IMR-90 (cell line): ENCODE measurements at places on chromosomes 3 and 15. TPM values are rescaled to one million over a fixed set of nuclear protein-coding genes. Genes with fewer than 3 reads are reported as not detected.

The UBAP1L gene
- total RNA-seq, result 0.28 and 0.36 TPM in 2 replicates

The ZCWPW2 gene
- 0.18 and 0.56 TPM in 2 replicates for total RNA-seq

The GP5 gene
- under 0.01 TPM in 2 replicates for total RNA-seq

The TRH gene
- total RNA-seq, result not detected in 2 replicates

The ANXA2 gene
- total RNA-seq, result 6,979 and 8,412 TPM in 2 replicates

The MINAR1 gene
- 1.4 and 1.6 TPM in 2 replicates for total RNA-seq

The TPRG1 gene
- 0.56 TPM in 1 of 2 replicates, not detected in the other for total RNA-seq

The SOX2 gene
- not detected in 2 replicates for total RNA-seq

The C3orf70 gene
- 1.8 and 2.8 TPM in 2 replicates for total RNA-seq

The GREM1 gene
- total RNA-seq, result 848 and 1,032 TPM in 2 replicates

The SLC15A2 gene
- total RNA-seq, result under 0.01 and 0.18 TPM in 2 replicates

The PARP9 gene
- total RNA-seq, result 7.7 and 8.6 TPM in 2 replicates

The ERICH6 gene
- under 0.01 TPM in 1 of 2 replicates, not detected in the other for total RNA-seq

The CATSPER2 gene
- total RNA-seq, result 0.28 and 11.3 TPM in 2 replicates

The AP2M1 gene
- total RNA-seq, result 855 and 876 TPM in 2 replicates

The ZIC1 gene
- total RNA-seq, result not detected in 2 replicates

The CSPG4 gene
- total RNA-seq, result 12.4 and 14.7 TPM in 2 replicates

The PDIA3 gene
- total RNA-seq, result 103 and 155 TPM in 2 replicates

The GOLGA6L7 gene
- not detected in 2 replicates for total RNA-seq

The ZNF35 gene
- total RNA-seq, result 19.2 and 19.5 TPM in 2 replicates

The BFSP2 gene
- total RNA-seq, result not detected in 2 replicates

The ACAD9 gene
- total RNA-seq, result 31.2 and 34.4 TPM in 2 replicates

The C3orf85 gene
- not detected in 2 replicates for total RNA-seq

The EEFSEC gene
- 4.4 and 4.5 TPM in 2 replicates for total RNA-seq

The CLDN11 gene
- total RNA-seq, result 245 and 329 TPM in 2 replicates

The STRA6 gene
- total RNA-seq, result not detected in 2 replicates

The FSTL1 gene
- 1,097 and 1,642 TPM in 2 replicates for total RNA-seq

The P2RY14 gene
- total RNA-seq, result not detected in 2 replicates

The PARP15 gene
- not detected in 2 replicates for total RNA-seq

The P3H2 gene
- 54.7 and 74.4 TPM in 2 replicates for total RNA-seq

The CHRFAM7A gene
- total RNA-seq, result 0.18 TPM in 1 of 2 replicates, not detected in the other

The CCDC39 gene
- total RNA-seq, result not detected in 2 replicates
